GM12864 (cell line): ENCODE measurements at places on chromosomes 4 and X.

- no peak for DNase-seq
These were observed 1.2 kb downstream of the TLL1 start for GRCh38 chr4:165874072-165874790.

- no peak for DNase-seq
These were observed 24.2 kb upstream of the AMELX start for GRCh38 chrX:11269006-11269405.

DNA sequence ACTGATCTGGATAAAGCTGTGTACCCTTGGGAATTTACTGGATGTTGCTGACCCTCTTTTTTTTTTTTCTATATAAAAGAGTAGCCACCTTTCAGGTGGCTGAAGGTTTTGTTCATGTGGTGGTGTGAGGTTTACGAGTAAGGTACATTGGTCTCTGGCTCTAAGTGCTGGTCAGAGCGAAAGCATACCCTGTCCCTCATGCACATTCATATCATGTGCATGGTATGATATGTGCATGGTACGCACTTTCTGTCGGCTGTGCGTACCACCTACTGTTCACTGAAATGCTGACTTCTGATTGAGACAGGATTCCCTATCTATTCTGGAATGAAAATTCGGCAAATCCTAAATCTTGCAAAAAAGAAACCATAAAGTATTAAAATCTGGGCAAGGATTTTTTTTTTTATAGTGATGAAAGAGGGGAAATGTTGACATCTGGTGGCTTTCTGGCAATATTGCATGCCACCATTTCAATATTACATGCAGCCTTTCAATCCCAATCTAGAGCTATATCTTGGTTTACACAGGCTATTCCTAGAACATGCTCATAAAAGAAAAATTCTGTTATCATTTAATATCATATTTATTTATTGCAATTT, 32.8 kb downstream of the FAM149A start:
- DNase-seq = no peak

- peak; percentile 74 for DNase-seq
These were observed at the start of gene NFKB1 for GRCh38 chr4:102500696-102501446. Gene NFKB1, plus strand, starts transcription at chr4:102501359. Its CDS starts 24,160 bp downstream, at chr4:102525519.

- no peak for DNase-seq
These were observed 175.9 kb downstream of the AFAP1 start for GRCh38 chr4:7763788-7764187.

- DNase-seq = no peak
These were observed 6.9 kb upstream of the RPS3A start for GRCh38 chr4:151092488-151092887.

- no peak for DNase-seq
These were observed 14.9 kb upstream of the FAM9B start for GRCh38 chrX:9048801-9049200.

DNA sequence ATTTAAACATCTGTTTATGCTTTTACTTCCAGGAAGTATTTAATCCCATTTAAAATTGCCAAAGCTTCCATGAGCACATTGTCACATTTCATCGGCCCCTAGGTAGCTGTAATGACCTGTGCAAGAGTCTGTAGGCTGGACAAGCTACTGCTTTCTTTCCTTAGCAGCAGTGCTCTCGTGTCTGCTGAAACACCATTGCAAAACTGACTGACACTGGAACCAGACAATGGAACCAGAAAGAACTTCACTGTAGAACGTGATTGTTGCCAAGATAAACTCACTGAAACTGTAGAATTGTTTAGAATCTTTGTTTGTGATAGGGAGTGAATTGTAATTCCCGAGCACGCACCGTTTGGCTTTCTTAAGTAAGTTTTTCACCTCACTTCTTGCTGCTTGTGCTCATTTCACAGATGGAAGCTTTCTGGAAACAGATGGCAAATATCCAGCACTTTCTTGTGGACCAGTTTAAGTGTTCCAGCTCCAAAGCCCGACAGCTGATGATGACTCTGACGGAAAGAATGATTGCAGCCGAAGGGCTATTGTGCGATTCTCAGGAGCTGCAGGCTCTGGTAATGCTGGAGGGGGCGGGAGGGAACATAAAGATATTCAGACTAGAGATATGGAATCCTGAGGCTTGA, 36.9 kb downstream of the EVC start:
- DNase-seq = no peak

DNA sequence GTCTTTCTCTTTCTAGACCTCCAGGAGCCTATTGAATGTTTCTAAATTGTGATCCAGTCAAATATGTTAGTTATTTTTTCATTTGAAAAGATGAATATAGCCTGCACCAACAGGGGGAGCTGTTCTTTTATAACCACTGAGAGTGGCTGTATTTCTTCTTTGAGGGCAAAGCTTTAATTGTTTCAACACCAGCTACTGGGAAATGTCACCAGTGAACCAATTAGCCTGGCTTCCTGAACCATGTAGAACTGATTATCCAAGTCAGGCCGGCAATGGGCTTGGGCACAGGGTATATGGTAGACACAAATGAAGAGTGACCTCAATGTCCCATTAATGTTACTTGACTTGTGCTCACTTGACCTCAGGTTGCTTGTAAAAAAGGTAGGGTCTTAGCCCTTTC, 4.8 kb upstream of the DAPP1 start:
- peak; percentile 38 for DNase-seq

- DNase-seq = no peak
These were observed 69.2 kb downstream of the PTCHD1 start for GRCh38 chrX:23403849-23404248.

DNA sequence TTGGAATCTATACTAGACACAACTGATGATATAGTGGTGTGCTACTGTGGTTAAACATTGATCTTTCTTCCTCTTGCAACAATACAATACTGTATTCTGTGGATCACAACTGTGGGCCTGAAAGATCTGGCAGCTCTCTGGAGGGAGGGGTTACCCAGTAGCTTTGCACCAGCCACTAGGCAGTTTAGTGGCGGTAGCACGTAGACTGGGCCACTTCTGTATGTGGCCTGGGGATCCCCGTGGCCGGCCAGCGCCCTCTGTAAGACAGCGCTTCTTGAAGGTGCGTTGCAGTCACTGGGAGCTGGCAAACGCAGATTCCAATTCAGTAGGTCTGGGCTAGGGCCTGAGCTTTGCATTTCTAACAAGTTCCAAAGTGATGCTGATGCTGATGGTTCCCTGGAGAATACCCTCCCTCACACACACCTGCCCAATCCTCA, 168.6 kb downstream of the MGST2 start:
- no peak for DNase-seq

DNA sequence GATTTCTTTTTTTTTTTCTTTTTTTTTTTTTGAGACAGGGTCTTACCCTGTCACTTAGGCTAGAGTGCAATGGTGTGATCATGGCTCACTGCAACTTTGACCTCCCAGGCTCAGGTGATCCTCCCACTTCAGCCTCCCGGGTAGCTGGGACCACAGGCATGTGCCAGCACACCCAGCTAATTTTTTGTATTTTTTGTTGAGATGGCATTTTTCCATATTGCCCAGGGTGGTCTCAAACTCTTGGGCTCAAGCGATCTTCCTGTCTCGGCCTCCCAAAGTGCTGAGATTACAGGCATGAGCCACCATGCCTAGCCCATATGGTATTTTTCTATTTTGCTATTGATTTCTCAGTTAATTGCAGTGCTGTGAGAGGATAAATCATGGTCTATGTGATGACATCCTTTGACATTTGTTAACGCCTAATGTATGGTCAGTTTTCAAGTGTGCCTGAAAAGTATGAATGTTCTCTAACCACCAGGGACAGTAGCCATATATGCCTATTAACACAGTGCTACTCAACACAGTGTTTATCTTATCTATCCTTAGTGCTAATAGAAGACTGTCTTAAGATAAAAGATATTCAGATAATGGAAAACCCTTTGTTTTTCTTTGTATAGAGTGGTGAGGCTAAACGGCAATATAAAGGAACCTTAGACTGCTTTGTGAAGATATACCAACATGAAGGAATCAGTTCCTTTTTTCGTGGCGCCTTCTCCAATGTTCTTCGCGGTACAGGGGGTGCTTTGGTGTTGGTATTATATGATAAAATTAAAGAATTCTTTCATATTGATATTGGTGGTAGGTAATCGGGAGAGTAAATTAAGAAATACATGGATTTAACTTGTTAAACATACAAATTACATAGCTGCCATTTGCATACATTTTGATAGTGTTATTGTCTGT, 9.1 kb upstream of the HSPA4L start:
- no peak for DNase-seq

DNA sequence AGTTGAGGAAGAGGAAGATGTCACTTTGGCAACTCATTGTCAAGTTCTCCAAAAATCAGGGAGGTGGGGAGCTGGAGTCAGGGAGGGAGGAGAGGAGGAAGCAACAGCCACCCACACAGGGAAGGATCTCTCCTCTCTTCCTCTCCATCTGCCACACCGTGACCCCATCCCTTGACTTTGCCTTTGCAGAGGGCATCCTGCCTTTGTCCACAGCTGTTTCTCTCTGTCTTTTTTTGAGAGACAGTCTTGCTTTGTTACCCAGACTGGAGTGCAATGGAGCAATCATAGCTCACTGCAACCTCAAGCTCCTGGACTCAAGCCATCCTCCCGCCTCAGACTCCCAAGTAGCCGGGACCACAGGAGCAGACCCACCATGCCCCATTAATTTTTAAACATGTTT, 276.0 kb downstream of the SHOX start:
- DNase-seq = no peak

GRCh38 chrX:13103914-13104274, 59.5 kb upstream of the FAM9C start:
- DNase-seq = no peak

DNA sequence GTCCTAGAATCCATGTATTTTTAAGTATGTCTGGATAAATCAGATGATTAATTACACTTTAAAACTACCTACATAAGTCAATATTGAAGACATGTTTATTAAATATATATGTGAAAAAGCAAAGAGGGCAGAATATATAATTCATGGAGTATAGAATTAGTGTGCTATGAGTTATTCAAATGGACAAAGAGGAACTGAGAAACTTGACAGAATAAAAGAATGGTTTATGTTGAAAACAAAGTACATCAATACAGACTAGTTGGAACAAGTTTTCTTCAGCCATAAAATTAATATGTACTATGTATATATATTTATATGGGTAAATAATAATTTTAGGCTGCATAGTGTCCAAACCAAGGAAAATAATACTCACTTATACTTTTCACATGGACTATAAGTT, 173.5 kb downstream of the NPFFR2 start:
- DNase-seq = no peak

GRCh38 chr4:168585168-168586091, 88.6 kb downstream of the PALLD start:
- no peak for DNase-seq

DNA sequence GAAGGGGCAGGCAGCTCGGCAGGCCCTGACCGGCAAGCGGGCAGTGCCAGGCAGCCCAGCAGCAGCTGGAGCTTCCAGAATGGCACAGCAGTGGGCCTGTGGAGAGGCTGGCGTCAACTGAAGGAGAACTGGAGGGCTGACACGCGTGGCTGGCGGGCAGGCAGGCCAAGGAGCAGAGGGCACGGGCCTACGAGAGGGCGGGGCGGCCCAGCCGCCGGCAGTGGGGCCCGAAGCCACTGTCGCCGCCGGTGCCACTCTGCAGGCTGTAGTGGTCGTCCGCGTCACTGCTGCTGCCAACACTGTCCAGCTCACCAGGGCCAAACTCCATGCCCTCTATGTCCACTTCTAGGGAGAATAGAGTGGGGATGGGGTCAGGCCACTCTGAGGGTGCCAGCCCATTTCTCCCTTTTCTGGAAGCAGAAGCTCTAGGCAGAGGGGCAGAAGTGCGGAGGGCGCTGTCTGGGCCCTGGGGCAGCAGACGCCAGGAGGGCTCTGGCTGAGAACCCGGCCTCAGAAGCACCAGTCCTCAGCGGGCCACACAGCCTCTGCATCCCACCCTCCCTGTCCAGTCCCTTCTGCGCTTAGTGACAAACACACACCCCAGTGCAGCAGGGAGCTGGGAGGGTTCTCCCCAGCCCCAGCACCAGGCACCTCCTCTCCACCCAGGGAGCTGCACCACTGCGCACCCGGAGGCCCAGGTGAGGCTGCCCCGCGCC, 8.6 kb upstream of the HAUS3 start:
- DNase-seq = no peak

DNA sequence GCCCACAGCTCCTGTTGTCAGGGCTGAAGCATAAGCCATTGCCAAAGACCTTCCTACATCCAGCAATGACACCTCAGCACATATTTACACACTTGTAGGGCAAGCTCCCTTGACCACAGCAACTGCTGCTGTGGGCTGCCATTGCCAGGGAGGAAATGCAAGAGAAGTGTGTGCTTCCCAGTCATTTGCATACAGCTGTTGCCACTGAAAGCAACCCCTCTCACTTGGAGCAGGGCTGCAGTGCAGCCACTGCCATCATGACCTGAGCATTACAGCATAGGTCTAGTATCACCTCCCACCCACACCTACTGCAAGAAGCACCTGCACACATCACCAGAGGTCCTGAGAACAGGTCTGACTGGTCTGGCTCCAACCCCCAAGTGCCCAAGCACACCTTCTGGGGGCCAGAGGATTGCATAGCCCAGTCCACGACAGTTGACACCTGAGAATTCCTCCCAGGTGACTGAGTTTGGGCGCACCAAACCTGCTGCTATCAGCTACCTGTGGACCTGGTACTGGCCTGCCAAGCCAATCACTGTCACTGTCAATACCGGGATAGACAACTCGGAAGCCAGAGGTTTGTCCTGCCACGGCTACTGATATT, 636.5 kb upstream of the SLIT2 start:
- no peak for DNase-seq

DNA sequence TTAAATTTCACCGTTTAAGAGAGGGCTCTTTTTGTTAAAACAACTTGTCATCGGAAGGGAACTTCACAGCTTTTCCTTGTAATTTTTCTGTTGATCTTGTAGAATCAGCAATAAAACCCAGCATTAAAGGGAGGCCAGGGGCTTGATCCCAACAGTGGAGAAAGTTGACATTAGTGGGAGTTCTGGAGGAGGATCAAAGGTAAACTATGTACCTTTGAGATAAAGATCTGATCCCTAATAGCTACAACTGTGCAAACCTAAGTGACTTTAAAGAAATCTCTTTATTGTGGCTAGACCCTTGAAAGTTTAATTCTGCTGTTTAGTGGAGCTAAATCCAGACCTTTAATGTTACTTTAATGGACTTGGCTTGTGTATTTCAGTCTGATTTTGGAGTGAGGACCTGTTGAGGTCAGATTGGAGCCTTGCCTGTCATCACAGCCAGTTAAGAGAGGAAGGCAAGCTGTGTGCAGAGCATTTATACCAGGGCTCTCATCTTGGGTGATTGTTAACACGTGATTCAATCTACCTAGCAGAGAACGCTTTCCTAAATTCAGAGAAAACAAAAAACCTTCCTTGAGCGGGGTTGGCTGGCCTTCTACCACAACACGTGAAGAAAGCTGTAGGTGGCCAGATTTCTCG, 1.7 kb downstream of the DOCK11 start:
- DNase-seq = no peak

DNA sequence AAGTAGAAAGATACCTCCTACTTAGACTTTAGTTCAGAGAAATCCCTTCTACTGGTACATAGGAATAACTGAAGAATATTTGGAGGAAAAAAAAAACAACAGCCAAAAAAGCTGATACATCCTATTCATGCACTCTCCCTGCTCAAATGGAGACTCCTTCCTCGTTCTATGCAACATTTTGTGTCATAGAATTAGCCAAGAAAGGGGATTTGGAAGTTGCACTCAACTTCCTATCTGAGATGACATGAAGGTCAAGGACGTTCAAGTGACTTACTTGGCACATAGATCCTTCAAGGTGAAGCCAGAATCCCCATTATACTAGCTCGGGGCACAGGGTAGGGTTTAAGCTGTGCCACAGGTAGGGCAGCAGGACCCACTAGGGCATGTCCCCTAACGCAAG, 56.2 kb upstream of the S100G start:
- DNase-seq = no peak
